ENCODE measurements at places on chromosomes 6 and 20.
A peak's percentile ranks its signal among the peaks of the same experiment; 100 is the strongest.

DNA sequence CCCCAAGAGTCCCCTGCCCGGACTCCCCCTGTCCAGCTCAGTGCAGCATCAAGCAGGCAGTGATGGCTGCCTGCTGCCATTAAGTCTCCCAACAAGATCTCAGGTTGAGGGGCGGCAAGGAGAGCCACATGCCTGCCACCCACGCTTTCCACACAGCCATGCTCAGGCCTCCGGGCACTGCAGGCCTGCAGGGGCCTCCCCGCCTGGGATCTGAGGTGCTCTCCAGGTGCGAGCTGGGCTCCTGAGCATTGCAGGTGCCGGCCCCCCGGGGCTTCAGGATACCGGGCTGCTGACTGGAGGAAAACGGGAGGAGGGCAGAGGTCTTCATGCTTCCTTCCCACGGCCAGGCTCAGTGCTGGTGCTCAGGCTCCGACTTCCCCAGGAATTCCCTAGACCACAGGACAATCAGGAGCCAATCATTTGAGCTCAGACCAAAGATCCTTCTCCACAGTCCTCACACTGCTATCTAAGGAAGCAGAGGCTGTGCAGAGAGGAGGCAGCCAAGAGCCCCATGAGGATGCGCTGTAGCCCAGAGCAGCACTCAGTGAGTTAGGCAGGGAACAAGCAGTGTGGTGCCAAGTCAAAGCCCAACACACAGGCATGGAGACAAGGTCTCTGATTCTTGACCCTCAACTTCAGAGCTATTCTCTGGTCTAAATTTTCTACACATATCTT is 52.7 kb downstream of the PYGB start:
- no peak for DNase-seq

- DNase-seq: no peak
Observed at GRCh38 chr20:5195655-5196054, 68.8 kb downstream of the CDS2 start.

DNA sequence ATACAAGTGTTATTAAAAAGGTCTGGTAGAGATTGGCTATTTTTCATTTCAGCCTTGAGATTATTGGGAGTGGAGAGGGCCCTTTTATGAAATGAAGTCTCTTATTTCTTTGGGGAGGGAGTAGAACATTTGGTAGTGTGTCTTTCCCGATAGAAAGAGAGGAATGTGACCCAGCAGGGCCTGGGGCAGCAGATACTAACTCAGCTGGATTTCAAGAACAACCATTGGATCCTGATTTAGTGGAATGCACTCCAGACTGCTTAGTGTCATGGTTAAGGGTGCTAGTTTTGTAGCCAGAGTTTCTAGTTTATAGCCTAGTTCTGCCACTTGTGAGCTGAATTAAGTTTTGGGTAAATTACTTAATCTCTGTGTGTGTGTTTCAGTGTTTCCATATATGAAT is 18.4 kb upstream of the FLRT3 start:
- DNase-seq: no peak

DNA sequence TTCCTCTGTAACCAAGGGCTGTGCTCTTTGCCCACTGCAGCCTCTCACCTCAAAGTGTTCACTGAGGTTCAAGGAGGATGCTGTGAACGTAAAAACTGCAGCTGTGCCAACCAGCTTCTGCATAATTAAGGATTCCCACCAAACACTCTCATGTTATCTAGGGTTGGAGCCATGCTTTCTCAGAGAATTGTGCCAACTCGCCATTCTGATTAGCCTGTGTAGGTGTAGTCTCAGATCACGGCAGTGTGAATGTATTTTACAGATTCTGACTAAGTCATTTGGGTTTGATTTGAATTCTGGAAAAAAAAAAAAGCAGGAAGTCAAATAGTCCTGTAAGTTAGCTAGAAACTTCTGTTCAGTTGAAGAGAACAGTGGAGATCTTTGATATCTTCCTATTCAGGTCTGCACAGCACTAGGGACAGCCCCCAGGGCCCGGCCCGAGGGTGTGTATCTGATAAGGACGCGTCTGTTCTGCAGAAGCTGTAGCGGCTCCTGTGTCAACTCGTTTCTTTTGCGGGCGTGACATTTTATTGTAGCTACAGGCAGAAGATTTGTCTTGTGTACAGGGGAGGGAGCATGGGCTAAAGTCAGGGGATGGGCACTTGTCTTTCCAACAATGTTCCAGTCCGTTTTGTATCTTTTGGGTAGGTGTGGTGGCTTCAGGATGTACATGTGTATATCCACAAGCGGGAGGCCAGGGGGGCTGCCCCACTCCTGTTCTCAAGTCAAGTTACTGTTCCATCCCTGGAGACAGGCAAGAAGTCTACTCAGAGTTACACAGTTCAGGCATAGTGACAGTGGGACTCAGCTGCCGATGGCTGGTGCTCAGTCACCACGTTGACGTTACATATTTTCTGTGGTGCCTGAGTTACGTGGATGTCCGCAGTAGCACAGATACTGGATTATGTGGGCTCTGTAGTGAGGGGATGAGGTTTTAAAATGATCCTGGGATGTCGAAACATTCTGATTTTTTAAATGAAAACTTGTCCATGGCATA is 12.4 kb downstream of the IRF4 start:
- no peak for DNase-seq

DNA sequence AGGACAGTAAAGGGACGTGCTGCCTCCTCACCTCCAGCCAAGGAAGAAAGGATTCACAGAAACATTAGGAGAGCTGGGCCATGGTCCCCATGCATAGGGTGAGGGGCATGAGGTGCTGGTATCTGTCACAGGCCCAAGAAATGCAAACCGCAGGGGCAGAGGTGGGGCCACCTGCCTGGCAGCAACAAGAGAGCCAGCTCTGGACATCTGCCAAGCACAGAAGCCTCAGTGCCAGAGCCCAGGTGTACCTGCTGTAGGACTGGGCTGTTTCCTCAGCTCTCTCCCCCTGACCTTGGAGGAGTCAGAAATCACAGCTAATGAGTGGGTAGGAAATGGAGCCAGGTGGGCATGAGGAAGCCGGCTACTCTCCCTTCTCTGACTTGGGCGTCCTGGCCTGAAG is 45.3 kb downstream of the SLC2A12 start:
- no peak for DNase-seq

DNA sequence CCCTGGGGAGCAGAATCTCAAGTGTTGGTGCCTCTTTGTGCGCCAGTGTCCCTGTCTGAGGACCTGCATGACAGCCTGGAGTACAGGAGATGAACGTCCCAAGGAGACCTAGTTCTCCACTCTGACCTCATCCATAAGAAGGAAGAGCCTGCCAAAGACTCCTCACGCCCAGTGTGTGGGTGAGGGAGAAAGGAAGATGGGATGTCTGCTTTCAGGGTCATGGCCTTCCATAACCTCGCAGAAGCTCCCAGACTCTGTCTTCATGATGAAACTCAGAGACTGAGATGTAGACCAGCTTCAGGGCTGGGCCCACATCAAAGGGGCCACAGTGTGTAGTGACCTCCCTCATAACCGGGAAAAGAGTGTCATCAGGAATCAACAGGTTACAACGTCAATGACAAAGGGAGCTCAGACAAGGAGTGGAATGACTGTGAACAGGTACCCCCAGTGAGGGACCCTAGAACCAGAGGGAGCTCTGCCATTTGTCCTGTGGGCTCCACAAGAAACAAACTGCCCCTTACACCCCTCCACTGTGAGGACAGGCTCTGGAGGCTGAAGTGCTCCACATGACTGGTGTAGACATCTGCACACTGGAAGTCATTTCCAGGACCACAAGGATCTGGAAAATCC is 8.1 kb downstream of the HLA-DQB1 start:
- no peak for DNase-seq

- no peak for DNase-seq
Observed at GRCh38 chr20:59455402-59456341, 148.7 kb upstream of the PHACTR3 start.

- DNase-seq: no peak
Observed at GRCh38 chr20:50837532-50838321, 42.9 kb downstream of the BCAS4 start.

GRCh38 chr20:7828437-7828836 is 111.8 kb downstream of the HAO1 start:
- DNase-seq: no peak

- DNase-seq: no peak
Observed at GRCh38 chr6:125918230-125918629, 38.3 kb upstream of the HINT3 start.

GRCh38 chr20:54174457-54175175 is 830 bp upstream of the CYP24A1 start:
- DNase-seq: no peak

DNA sequence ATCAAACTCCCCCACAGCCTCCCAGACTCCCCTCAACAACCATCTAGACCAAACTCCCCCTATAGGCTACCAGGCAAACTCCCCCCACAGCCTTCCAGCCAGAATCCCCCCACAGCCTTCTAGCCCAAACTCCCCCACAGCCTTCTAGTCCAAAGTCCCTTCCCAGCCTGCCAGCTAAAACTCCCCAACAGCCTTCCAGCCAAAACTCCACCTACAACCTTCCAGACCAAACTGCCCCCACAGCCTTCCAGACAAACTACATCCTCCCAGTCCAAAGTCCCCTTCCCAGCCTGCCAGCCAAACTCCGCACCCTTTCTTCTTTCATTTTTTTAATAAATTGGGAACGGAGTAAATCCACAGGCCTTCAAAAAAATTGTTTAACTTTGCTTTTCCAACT is 37.4 kb upstream of the SYNDIG1 start:
- DNase-seq: no peak

GRCh38 chr20:38873050-38873581 is 53.1 kb upstream of the FAM83D start:
- DNase-seq: peak; percentile 54

DNA sequence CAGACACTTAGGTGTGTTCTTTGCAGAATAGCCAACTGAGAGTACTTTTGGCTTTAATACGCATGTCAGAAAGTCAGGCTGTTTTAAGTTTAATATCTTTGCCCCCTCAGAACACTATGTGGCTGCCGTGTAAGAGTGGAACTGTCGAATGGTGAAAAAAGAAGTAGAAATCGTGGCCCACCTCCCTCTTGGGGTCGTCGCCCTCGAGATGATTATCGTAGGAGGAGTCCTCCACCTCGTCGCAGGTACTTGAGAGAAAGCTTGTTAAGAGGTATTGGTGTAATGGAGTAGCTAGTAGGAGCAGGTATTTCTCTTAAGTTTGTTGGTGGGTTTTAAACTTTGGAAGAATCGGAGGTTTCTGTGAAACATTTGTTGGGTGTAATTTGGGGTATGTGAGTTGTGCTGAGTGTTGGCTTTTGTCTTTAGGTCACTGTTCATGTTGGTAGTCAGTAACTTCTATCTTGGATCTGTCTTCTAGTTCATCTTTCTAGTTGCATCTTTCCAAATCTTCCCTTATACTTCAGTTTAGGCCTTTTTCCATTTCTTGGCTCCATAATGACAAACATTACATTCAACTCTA is 4.7 kb downstream of the SRSF3 start:
- no peak for DNase-seq

DNA sequence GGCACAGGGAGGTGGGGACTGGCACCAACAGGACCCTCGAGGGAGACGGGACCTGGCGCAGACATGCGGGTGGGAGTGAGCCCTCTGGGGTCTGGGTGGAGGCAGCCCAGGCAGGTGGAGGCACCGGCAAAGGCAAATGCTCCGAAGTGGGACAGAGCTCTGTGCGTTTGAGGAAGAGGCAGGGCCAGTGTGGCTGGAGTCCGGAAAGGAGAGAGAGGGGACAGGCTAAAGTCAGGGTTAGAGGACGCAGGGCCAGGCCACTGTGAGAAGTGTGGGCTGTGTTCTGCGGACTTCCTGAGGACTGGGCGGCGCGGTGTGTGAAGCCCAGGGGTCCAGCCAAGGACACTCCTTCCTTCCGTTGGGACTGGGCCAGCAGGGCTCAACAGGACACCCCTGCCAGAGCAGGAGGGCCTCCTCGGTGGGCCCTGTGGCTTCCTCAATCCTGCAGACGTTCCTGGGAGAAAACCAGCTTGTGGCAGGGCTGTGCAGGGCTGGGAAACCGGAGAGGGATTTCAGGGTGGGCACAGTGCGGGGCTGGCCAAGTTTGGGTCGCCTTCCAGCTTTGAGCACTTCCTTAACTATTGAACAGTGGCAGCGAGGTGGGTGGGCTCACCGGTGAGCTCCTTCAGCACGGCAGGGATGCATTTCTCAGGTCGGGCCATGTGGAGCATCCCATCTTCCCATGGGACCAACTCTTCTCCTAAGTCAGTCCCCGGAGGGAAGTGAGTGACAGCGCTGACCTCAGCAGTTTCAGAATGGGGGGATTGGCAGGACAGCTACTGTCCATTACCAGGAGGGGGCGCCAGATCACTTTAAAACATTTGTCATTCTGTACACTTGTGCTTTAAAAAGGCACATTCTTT is 22.5 kb downstream of the MOCS3 start:
- peak; percentile 9 for DNase-seq

GRCh38 chr6:3997177-3997770 is 81.7 kb downstream of the FAM217A start:
- no peak for DNase-seq

DNA sequence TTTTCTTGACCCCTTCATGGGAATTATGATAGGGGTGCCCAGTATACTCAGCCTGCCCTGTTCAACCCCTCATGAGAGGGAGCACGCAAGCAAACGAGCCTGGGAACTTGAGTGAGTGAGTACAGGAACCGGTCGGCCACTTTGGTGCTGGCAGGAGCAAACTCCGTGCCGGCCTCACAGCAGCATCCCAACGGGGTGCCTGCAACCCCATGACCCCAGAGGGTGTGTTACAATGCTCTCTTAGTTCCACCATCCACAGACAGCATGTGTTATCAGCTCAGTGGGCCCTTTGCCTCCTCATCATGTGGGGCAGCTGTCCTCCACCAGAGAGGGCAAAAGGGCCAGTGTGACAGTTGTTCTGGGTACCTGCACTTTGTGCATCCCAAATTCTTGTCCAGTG is 289.8 kb downstream of the FRK start:
- no peak for DNase-seq

DNA sequence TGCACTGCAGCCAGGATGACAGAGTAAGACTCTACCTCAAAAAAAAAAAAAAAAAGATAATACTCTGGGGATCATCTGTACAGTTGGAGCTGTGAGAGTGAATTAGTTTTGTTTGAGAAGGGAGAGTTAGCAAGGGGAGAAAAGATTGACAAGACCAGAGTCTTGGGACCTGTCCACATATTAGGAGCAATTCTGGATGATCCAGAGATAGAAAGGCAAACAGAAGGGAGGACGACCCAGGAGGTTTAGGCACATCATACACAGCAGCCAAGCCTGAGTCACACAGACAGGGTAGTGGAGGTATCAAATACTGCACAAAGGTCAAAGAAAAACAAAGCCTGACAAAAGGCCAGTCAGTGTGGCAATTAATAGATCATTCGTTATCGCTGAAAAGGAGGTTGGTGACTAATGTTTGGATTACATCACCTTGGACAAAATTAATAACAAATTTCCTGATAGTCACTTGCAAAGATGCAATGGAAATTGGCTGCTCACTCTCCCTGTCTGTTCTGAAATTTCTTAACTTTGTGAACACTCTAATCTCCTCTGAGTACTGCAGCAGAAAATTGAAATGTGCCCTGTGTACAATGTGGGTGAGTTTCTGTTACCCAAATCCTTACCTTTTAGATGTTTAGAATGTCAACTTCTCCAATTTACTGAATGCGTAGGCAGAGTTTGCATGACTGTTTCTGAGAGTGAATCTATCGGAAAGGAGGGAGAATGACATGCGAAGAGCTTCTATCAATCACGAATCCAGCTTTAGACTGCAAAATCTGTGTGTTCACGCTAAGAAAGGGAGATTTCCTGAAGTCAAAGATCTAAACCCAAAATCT is 105.4 kb downstream of the TSHZ2 start:
- DNase-seq: no peak

Data from activated T-helper 1 cell treated with Interleukin-2 at 50 U/mL for 16 hours (primary cell).